ENCODE measurements at places on chromosomes 6 and 20.
A peak's percentile ranks its signal among the peaks of the same experiment; 100 is the strongest.

- no peak for DNase-seq
Observed at GRCh38 chr6:137283940-137284810, 65.0 kb upstream of the IFNGR1 start.

DNA sequence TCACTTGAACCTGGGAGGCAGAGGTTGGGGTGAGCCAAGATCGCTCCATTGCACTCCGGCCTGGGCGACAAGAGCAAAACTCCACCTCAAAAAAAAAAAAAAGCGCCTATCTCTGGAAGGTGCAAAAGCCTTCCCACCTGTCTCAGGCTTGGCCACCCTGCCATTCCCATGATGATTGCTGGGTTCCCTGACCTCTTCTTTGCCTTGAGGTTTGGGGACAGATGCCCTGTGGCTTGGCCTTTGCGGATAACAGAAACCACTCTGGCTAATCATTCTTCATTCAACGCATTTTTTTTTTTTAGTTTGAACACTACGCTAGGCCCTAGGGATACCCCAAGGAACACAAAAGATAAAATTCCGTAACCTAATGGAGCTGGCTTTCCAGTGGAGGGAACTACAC lies 6.8 kb upstream of the HMGA1 start:
- no peak for DNase-seq

DNA sequence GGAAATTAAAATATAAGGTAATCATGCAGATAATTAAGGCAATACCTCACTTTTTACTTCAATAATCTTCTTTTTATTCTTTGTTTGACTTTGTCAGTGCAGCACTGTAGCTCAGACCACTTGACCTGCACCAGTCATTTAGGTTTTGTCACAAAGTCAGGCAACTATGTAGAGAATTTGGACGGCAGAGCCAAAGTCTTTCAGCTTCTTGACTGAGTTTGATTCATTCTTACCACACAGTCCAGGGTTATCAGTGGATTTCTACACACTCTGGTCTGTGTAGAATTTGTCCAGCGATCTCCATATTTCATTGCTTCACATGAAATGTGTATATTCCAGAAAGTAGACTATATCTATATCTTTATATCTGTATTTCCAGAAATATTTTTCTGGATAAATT lies 107.3 kb downstream of the TFAP2B start:
- DNase-seq = peak; percentile 15

GRCh38 chr6:126076992-126077664 lies 90.8 kb downstream of the TRMT11 start:
- DNase-seq = no peak

GRCh38 chr6:6390849-6391602 lies 70.6 kb upstream of the F13A1 start:
- no peak for DNase-seq

- DNase-seq = no peak
Observed at GRCh38 chr6:25369036-25369432, 89.9 kb downstream of the CARMIL1 start.

GRCh38 chr6:147759093-147759492 lies 250.6 kb downstream of the SAMD5 start:
- no peak for DNase-seq

DNA sequence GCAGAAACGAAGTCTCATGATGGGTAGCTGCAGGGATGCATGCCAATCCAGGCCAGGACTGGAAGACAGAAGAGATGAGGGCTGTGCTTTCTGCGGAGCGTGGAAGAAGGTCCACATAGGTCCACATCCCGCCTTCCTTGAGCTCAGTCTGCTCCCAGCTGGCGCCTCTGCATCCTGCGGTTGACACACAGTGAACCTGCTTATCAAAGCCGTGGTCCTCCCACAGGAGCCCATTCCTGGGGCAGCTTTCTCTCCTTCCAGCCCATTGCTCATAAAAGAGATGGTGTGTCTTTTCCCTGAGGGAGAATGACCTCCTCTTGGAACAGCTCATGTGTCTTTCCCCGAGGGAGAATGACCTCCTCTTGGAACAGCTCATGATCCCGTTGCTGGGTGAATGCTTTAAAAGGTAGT lies 225.4 kb downstream of the CDH4 start:
- no peak for DNase-seq

GRCh38 chr6:136920216-136920615 lies 1.9 kb upstream of the SLC35D3 start:
- DNase-seq = no peak

DNA sequence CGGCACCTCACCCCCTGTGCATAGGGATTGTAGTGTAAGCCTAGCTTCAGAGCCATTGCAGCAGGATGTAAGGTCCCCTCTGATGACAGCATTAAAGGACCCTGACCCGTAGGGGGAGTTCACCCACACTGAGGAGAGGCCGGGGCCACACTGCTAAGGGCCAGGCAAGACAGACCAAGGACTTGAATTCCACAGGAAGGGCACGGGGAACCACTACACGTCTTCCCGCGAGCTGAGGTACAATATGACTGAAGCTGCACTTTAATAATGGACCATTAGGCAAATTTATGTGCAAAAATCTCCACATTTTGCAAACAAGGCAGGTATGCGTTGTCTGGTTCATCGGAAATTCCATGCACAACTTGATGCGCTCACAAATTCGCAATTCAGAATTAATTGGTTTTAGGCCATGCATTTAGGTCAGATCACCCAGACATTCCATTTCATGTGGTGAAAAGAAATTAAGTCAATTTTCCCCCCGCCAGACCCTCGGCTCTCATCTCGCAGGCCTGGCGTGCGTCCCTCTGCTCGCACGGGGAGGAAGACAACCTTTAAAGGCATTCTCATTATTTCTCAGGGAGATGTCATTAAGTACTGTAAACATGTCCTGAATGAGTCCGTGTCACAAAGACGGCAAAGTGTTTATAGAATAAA lies 111.8 kb downstream of the FOXA2 start:
- no peak for DNase-seq
